Pons (tissue), 1 donor: ENCODE measurements at places on chromosomes 7 and 10.

DNA sequence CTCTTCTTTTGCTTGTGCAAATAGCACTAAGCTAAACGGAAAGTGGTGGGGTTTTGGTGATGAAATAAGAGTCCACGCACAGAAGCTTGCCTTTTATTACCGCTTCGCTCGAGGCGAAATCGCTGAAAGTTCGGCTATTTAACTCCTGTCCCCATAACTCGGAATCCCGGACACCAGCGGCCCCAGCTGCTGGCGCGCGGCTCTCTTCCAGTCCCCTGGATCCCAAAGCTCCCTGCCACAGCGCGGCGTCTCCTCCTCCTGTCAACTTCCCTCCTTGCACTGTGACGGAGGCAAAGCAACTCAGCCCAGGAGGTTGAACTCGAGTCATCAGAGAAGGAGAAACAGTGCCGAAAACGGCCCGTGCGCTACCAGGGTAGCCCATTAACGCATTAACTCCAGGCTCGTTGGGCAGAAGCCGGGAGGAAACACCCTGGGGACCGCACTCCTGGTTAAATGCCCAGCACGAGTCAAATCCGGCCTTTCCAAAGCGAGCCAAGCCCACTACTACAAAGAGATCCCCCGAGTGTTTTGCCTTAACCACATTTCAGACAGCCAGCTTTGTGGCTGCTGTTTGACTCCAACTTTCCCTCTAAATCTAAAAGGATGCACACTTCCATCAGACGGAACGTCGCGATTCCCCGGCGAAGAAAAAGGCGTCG lies 1.3 kb downstream of the SEMA3D start:
- DNase-seq: peak; percentile 42

GRCh38 chr10:128741680-128742079 lies 615.5 kb upstream of the MKI67 start:
- no peak for DNase-seq

DNA sequence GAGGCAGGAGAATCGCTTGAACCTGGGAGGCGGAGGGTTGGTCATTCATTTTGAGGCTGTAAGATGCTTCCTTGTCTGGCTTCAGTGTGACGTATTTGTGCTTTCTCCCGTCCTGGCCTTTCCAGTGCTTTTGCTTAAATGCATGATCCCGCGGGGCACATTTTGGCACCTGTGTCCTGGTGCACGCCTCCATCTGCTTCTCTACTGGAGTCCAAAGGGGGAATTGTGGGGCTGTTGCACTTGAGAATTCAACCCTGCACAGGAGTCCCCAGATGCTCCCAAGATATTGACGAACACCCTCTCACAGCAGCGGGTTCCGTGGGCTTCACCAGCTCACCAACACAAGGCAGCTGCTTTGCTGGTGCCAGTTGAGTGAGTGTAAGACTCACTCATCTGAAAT lies 10.3 kb upstream of the LRRC27 start:
- no peak for DNase-seq

GRCh38 chr10:57973451-57973850 lies 294.2 kb downstream of the IPMK start:
- no peak for DNase-seq

DNA sequence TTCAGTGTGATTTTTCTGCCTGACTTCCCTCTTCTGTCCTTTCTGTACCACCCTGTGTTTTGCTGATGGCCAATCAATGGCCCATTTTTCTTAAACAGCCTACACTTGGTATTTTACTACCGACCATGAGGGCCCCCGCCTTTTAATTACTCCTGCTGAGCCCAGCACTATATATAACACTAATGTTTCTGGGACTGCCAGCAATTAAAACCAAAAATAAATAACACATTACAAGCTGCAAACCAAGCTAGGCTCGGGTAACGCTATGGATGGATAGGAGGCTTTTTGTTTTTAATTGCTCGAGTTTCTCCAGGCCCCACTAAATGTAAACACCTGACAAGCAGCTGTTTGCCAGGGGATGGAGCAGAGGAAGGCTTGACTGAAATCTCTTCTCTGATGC lies 915.4 kb upstream of the AUTS2 start:
- no peak for DNase-seq

- no peak for DNase-seq
These were observed 3.6 kb downstream of the FIGNL1 start for GRCh38 chr7:50446542-50446960.

- DNase-seq: no peak
These were observed 61.5 kb downstream of the HELLS start for GRCh38 chr10:94607111-94607510.

DNA sequence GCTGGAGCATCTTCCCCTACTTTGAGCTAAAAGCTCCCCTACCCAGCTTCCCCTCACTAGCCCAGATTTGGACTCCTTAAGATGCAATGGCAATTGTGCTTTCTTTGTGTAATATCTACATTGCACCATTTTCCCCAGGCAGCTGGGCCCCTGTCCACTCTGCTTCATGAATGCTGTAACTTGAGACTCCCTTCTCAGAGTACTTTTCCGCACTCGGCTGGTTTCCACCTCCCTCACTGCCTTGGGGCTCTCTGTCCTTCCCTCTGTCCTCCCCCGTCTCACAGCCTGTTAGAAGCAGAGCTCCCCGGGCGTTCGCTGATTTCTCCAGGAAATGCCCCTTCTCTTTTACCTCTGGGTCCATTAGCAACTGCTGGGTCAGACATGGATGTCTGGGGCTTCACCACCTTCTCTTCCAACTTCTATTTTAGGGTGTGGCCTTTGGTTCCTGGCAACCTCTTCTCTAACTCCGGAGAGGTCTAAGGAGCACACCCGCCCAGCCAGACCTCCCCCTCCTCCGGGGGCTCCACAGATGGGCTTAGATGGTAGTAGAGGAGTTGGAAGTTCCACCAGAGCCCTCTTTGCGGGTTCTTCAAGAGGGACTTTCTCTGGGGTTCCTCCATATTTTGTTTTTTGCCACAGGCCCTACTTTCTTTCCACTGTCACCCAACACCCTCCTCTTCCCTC lies 2.9 kb upstream of the TMEM72 start:
- DNase-seq: no peak

- DNase-seq: no peak
These were observed 40.6 kb upstream of the SRGN start for GRCh38 chr10:69047111-69047832.

- peak; percentile 39 for DNase-seq
These were observed 55.2 kb downstream of the FHIP2A start for GRCh38 chr10:114876602-114877300.

DNA sequence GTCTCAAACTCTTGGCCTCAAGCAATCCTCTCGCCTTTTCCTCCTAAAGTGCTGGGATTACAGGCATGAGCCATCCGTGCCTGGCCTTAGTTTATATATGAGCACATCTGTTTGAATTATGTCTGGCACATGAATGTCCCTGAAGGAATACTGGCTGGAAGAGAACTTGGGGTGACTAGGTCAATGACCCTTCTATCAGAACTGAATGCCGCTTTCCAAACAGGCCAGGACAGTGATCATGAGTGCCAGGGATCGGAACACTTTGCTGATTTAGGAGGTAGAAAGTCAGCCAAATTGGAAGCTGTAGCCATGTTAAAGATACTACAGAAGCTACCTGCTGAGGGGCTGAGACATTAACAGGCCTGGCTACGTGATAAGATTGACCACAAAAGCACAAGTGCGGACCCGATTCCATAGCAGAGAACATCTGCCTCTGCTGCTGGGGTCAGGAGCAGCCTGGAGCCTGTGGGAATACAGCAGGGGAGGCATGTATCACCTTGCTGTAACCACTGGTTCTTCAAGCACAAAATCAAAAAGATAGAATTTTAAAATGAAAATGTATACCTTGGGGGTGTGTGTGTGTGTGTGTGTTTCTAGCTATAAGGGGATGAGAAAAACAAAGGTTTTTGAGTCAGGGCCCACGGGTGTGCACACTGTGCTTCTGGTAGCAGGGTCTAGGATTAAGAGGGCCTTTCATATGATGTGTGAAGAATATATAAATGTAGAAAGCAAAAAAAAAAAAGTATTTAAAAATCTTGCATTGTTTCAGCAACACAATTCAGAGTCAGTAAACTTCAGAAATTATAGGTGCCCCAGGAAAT lies 293.7 kb downstream of the BBS9 start:
- no peak for DNase-seq

- no peak for DNase-seq
These were observed 44.7 kb upstream of the ZEB1 start for GRCh38 chr10:31274310-31274709.

DNA sequence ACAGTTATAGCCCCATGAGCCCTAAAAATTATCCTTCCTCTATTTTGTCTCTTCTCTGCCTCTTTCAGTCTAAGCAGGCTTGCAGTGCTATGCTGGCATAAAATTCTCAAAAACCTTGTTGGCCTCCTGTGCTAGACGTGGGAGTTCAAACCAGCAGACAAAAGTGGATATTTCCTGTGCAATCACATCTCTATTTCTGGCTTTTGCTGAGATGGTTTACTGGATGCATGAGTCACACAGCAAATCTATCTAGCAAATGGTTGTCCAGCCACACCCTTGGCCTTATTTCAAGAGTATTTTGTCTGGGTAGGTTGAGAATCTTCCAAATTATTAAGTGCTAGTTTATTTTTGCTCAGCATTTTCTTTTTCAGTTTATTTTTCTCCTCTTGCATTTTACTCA lies 370.8 kb downstream of the CDC14C start:
- DNase-seq: no peak

DNA sequence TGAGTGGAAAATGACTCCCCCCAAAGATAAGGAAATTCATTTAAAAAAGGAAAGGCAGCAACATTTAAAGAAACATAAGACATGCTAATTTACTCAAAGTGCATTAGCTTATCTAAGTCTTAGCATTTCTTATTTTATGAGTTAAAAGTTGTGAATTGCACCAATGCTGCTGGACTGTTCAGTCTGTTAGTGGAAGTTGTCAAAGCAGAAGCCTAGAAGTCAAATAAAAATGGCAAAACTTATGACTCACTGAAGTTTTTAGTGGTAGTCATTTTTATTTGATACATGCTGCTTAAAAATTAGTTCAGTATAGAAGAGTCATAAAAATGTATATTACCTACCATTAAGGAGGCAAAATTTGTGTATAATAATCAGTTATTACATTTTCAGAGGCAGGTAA lies 90.8 kb upstream of the FGL2 start:
- DNase-seq: no peak

GRCh38 chr7:103143868-103144267 lies 5.0 kb downstream of the NAPEPLD start:
- DNase-seq: no peak

DNA sequence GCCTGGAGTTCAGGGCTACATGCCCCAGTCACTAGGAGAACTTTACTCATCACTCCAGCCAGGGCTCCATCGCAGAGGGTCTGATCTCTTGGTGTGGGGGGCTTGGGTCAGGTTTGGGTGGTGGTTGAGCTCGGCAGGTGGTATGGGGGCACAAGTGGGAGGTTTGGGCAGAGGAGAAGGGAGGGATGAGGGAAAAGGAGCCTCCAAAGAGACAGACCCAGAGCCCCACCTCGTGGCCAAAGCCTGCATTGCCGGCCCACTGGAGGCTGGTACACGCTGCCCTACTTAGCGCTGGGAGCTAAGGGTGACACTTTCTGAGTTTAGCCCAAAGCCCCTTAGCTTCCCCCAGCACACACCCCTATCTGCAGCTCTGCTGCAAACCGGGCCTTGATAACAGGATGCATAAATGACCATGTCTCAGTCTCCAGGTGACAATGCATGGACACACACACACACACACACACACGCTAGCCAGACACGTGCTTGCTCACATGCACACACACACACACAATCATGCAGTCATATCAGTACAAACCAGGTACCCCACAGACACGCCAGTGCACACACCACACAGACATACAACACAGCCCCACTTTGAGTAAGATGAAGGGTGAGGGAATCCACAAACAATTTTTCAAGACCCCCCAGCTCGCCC lies 14.7 kb downstream of the LZTS2 start:
- peak; percentile 77 for DNase-seq

DNA sequence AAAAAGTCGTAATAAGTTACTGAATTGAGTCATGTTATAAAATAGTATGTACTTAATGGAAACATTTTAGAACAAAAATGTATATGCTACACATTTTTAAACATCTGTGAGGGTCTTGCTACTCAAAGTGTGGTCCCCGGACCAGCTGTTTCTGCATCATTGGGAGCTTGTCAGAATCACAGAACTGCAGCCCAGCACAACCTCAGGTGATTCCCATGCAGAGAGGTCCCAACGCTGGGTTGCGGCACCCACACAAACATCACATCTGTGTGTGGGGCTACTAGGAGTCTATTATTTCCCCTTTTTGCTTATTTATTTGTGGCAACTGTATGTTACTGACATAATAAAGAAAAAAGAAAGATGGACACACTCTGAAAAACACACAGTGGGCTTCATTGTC lies 146.6 kb downstream of the BMS1 start:
- DNase-seq: no peak

- no peak for DNase-seq
These were observed 48.9 kb upstream of the C10orf120 start for GRCh38 chr10:122748496-122748895.

DNA sequence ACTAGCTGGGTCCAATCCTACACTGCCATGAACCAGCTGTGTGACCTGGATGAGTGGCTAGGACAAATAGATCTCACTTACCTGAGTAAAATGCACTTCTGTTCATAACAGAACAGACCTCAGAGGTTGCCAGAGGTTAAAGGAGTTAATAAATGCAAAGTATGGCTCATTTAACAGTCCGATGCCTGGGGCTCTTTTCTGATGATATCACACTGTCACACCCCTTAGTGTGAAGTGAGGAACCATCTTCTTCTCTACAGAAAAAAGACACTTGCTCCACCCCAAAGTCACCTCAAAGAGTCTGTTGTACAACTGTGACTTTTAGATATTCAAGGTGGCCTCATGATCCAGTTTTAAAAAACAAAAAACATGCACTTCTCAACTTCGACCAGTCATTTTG lies 21.5 kb upstream of the TARP start:
- DNase-seq: no peak

- DNase-seq: peak; percentile 78
These were observed 86.8 kb downstream of the COBL start for GRCh38 chr7:51229620-51230323.

GRCh38 chr10:132904814-132905649 lies 37.3 kb downstream of the CFAP46 start:
- no peak for DNase-seq

GRCh38 chr10:96959733-96960132 lies 127.6 kb downstream of the LCOR start:
- no peak for DNase-seq

- no peak for DNase-seq
These were observed 281.6 kb downstream of the AGMO start for GRCh38 chr7:15280078-15280733.

- no peak for DNase-seq
These were observed 20.6 kb upstream of the NKX6-2 start for GRCh38 chr10:132806561-132807003.

GRCh38 chr10:17196045-17196444 lies 5.4 kb downstream of the TRDMT1 start:
- no peak for DNase-seq
